ENCODE measurements at places on chromosomes 6 and 20.

DNA sequence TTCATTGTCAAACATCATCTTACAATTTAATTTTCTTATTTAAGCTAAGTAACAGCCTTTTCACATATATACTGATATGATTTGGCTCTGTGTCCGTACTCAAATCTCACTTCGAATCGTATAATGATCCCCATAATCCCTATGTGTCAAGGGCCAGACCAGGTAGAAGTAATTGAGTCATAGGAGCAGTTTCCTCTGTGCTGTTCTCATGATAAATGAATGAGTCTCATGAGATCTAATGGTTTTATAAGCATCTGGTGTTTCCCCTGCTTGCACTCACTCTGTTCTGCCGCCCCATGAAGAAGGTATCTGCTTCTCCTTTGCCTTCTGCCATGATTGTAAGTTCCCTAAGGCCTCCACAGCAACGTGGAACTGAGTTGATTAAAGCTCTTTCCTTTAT, 25.1 kb upstream of the CMTR1 start:
- no peak overlapping the region for H3K27ac ChIP-seq
- no peak overlapping the region for H3K4me3 ChIP-seq
- no peaks in the 10 kb centered on the region for H3K4me1 ChIP-seq
- no peaks in the 10 kb centered on the region for H3K27me3 ChIP-seq
- H3K36me3 ChIP-seq = no peaks in the 10 kb centered on the region
- DNase-seq = no peak

DNA sequence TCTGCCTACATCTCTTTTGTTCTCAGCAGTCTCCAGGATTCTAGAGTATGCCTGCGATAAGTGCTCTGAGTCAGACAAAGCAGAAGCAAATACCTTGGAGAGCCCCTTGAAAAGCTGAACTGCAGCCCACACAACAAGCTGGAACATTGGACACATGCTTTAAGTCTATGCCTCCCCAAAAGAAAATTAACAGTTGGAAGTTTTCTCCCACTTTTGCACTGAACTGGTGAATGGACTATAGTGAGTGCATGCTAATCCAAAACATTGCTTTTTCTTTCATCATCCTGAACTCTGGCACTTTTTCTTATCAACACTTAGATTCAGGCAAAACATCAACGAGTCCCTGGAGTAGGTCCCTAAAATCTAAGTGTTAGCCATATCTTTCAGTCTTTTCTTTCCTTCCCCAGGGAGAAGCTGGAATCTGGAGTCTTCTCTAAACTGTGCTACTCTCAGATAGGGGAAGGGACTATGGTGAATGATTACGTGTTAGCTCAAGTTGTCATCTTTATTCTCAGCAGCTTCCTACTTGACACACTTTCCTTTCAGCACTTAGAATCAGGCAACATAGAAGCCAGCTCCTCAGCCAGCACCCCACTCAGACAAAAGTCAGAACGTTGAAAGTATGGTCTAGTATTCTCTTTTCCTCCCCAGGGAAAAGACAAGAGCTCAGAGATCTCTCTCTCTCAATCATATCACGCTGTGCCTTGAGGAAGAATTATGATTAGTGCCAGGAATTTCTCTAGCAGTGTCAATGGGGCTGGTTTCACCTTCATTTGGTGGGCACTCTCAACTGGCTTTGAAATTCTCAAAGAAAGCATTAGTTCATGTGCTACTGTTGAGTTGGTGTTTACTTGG, 811.0 kb upstream of the GJE1 start:
- no peaks in the 10 kb centered on the region for H3K27me3 ChIP-seq
- DNase-seq = no peak
- H3K4me3 ChIP-seq = no peak overlapping the region

- no peaks in the 10 kb centered on the region for H3K27me3 ChIP-seq
- H3K36me3 ChIP-seq = no peaks in the 10 kb centered on the region
- peak overlapping the region; percentile 4 for H3K4me3 ChIP-seq
- peak overlapping the region; percentile 79 for H3K27ac ChIP-seq
- peaks cover 26% of the 10 kb centered on the region for H3K4me1 ChIP-seq
These were observed 87.8 kb downstream of the CARMIL1 start for GRCh38 chr6:25366903-25367545.

DNA sequence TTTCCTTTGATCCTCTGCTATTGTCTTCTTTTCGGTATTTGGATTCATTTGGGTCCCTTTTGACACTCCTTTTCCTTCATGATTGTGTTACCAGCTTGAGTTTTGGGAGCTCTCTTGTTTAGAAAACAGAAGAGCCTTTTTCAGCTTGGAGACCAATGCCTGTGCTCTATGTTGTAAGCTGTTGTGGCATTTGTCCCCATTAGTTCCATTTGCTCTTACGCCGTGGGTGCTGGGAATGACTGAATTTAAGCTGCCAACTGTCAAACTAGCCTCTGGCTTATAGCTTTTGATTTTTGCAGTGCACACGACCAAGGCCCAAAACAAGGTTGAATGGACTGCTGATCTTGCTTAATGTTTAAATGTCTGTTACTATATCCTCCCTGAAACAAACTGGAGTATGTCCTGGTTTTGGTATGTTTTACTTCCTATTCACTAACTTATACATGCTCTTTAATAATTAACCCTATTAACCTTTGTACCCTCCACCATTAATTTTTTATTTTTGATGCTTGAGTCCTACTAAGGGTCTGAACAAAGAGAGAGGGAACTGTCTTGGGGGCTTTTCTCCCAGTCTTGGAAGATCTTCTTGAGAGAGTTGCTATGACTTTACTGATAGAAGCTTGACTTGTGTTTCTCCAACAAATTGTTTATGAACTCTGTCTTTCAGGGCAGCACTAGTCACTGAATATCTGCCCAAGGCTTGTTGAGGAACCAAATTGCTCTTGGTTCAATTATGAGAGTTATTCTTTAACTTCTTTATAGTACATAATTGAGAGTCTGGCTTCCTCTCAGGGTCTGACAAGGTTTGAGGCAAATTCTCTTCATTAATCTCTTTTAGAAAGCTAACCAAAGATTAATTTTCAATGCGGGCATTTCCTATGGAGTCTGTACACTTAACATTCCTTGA, 100.3 kb upstream of the SIRPG start:
- no peaks in the 10 kb centered on the region for H3K4me1 ChIP-seq
- H3K4me3 ChIP-seq = no peak overlapping the region
- peaks cover 7% of the 10 kb centered on the region for H3K27me3 ChIP-seq
- H3K27ac ChIP-seq = no peak overlapping the region

GRCh38 chr6:106215608-106216007, 110.0 kb downstream of the ATG5 start:
- H3K36me3 ChIP-seq = no peaks in the 10 kb centered on the region
- no peak for DNase-seq
- H3K27me3 ChIP-seq = no peaks in the 10 kb centered on the region
- H3K27ac ChIP-seq = no peak overlapping the region
- peaks cover 8% of the 10 kb centered on the region for H3K4me1 ChIP-seq
- no peak overlapping the region for H3K4me3 ChIP-seq

GRCh38 chr6:90249034-90249433, 47.6 kb downstream of the BACH2 start:
- no peak for DNase-seq
- no peaks in the 10 kb centered on the region for H3K27me3 ChIP-seq
- no peaks in the 10 kb centered on the region for H3K4me1 ChIP-seq
- H3K4me3 ChIP-seq = no peak overlapping the region

DNA sequence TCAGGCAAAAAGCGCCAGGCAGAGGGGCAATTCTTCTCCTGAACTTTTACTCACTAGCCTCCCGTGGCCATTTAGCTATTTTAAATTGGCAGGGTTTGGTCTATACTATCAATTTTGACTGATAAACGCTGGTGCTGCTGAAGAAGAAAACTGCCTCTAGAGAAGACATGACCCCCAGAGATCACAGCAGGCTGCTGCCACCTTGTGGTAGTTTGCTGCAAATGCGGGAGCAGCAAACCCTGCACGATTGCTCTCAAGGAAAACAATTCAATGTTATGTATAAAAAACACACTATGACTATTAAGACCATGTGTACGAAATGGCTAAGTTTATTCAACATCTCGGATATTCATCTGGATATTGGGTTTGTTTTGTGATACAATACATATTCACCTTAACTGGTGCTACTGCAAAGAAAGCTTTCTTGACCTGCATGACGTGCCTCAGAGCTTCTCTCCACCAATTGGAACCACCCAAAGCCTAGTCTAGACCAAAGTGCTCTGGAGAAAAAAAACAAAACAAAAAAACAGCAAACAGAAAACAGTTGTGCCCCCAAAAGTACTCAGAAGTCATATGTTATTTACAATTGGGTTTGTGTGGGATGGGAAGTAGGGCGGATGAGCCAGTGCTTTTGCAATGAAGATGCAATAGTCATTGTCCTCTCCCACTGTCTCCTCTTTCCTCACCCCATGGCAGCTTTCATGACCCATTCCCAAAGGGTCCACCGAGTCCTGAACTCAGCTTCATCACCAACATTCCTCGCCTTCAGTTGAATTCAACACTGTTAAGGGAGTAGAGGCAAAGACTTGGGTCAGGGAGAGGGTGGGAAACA, 19.6 kb upstream of the IL17F start:
- H3K36me3 ChIP-seq = peaks cover 24% of the 10 kb centered on the region
- no peaks in the 10 kb centered on the region for H3K4me1 ChIP-seq
- H3K4me3 ChIP-seq = no peak overlapping the region
- H3K27me3 ChIP-seq = no peaks in the 10 kb centered on the region
- no peak overlapping the region for H3K27ac ChIP-seq

GRCh38 chr20:34189572-34190163, 51.6 kb upstream of the ASIP start:
- H3K4me3 ChIP-seq = no peak overlapping the region
- H3K27ac ChIP-seq = no peak overlapping the region
- peaks cover 10% of the 10 kb centered on the region for H3K27me3 ChIP-seq
- H3K36me3 ChIP-seq = no peaks in the 10 kb centered on the region
- H3K4me1 ChIP-seq = no peaks in the 10 kb centered on the region

DNA sequence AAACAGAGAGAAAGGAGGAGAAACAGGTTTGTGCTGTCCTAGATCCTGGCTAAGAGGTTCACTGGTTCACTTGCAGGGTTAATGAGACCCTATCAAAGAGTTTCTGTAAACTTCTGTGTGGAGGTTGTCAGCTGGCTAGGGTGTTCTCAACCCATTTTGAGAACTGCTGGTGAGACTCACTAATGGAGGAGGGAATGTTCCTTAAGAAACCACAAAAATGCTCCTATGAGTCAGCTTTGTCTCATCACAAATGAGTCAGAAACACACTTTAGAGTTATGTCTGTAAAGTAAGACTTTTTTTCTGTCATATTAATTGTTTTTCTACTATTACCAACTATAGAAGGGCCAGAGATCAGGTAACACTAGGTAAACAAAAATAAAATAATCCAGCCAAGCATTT, 884.4 kb downstream of the PHF3 start:
- peak; percentile 5 for DNase-seq
- no peaks in the 10 kb centered on the region for H3K27me3 ChIP-seq
- no peaks in the 10 kb centered on the region for H3K36me3 ChIP-seq

GRCh38 chr6:84967389-84967788, 203.0 kb upstream of the TBX18 start:
- H3K4me1 ChIP-seq = no peaks in the 10 kb centered on the region
- no peaks in the 10 kb centered on the region for H3K27me3 ChIP-seq
- H3K36me3 ChIP-seq = no peaks in the 10 kb centered on the region
- DNase-seq = no peak

GRCh38 chr20:2022163-2022562, 28.3 kb upstream of the PDYN start:
- H3K27me3 ChIP-seq = no peaks in the 10 kb centered on the region
- no peaks in the 10 kb centered on the region for H3K4me1 ChIP-seq
- H3K36me3 ChIP-seq = no peaks in the 10 kb centered on the region

DNA sequence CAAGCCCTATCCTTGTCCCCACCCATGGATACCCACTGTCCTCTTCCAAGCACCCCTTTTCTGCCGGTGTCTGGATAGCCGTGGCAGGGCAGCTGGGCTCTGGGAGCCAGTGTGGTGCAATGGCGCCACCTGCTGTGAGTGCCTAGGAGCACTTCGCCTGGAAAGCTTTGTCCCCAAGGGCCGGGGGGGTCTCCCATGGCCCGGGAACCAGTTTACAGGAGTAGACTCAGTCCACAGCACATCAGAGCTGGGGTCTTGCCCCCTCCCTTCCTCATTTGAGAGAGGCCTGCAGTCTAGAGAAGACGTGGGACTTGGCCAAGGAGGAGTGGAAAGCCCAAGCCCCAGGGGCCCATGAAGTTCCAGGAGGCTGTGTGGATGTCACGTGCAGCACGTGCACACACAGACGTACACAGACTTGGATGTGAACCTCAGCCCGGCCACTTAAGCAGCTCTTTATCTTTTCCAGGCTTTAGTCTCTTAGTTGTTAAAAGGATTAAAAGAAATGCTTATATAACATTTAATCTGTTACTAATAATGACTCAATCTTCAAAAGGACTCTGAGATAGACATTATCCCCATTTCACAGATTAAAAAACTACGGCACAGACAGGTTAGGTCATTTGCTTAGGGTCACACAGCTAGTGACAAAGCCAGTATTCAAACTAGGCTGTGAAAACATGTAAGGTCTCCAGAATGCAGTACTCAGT, 40.9 kb upstream of the CDH22 start:
- peaks cover 2% of the 10 kb centered on the region for H3K36me3 ChIP-seq
- DNase-seq = no peak
- H3K4me1 ChIP-seq = peaks cover 33% of the 10 kb centered on the region
- no peaks in the 10 kb centered on the region for H3K27me3 ChIP-seq

DNA sequence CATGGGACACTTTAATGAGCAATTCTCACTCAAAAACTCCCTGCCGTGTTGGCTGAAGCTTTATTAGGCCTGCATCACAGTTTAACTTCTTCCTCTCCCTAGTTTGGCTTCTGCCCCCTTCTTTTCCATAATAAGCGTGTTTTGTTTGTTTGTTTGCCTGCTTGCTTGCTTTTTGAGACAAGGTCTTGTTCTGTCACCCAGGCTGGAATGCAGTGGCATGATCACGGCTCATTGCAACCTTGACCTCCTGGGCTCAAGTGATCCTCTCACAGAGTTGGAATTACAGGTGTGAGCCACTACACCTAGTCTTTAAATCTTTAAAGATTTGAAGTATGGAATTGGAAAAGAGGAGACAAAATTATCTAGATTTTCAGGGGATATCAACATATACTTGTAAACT, 25.4 kb upstream of the DNAAF9 start:
- H3K36me3 ChIP-seq = no peaks in the 10 kb centered on the region
- no peak overlapping the region for H3K27ac ChIP-seq
- DNase-seq = no peak
- no peak overlapping the region for H3K4me3 ChIP-seq
- peaks cover 7% of the 10 kb centered on the region for H3K4me1 ChIP-seq

DNA sequence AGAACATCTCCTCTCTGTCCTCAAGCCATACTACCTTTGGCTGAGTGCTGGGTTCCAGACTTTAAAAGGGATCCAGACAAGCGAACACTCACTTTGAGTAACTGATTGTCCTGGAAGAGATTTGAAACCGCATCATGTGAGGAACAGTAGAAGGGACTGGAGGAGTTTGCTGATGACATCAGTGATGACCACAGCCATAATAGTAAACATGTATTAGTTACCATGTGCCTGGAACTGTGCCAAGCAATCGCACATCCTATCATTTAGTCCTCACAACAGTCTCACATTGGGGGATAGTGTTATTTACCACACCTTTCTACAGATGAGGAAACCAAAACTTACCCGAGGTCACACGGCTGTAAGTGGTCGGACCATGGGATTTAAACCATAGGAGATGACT, 39.8 kb downstream of the ARMC2 start:
- H3K27me3 ChIP-seq = no peaks in the 10 kb centered on the region

- no peaks in the 10 kb centered on the region for H3K27me3 ChIP-seq
- no peaks in the 10 kb centered on the region for H3K4me1 ChIP-seq
- no peak overlapping the region for H3K4me3 ChIP-seq
- H3K27ac ChIP-seq = no peak overlapping the region
- H3K36me3 ChIP-seq = no peaks in the 10 kb centered on the region
- DNase-seq = no peak
These were observed 82.5 kb downstream of the B3GAT2 start for GRCh38 chr6:70874181-70874913.
